ENCODE measurements at places on chromosomes 13 and 19. TPM values are rescaled to one million over a fixed set of nuclear protein-coding genes. Genes with fewer than 3 reads are reported as not detected.

SMIM17 gene
- total RNA-seq, result not detected

- peak within 1 kb of the TSS; percentile 91 for H3K4me3 ChIP-seq
- peak; percentile 96 for DNase-seq
- peaks cover 53% of the 10 kb centered on the region for H3K4me1 ChIP-seq
- peak within 1 kb of the TSS; percentile 90 for H3K27ac ChIP-seq
- peaks cover 24% of the 10 kb centered on the region for H3K27me3 ChIP-seq
- H3K36me3 ChIP-seq, result peaks cover 28% of the 10 kb centered on the region
Observed at GRCh38 chr19:12881172-12881808, at the start of gene DNASE2. DNASE2 (minus strand) TSS chr19:12881449; CDS start chr19:12881375, 74 bp downstream.

GRCh38 chr13:31160857-31161556 is 697 bp downstream of the HSPH1 start:
- H3K4me1 ChIP-seq, result peaks cover 31% of the 10 kb centered on the region
- peaks cover 22% of the 10 kb centered on the region for H3K36me3 ChIP-seq
- H3K27me3 ChIP-seq, result no peaks in the 10 kb centered on the region

CASP14 gene
- not detected for total RNA-seq

CNFN gene
- 1.2 TPM for total RNA-seq

All from left lung (tissue), 14 donors.